Endothelial cell of umbilical vein (primary cell): ENCODE measurements at places on chromosomes 7 and 10. TPM values are rescaled to one million over a fixed set of nuclear protein-coding genes. Genes with fewer than 3 reads are reported as not detected.

The HERPUD2 gene
- 27.7 and 33.9 TPM in 2 replicates for total RNA-seq

The FAM180A gene
- not detected in 2 replicates for total RNA-seq

DNA sequence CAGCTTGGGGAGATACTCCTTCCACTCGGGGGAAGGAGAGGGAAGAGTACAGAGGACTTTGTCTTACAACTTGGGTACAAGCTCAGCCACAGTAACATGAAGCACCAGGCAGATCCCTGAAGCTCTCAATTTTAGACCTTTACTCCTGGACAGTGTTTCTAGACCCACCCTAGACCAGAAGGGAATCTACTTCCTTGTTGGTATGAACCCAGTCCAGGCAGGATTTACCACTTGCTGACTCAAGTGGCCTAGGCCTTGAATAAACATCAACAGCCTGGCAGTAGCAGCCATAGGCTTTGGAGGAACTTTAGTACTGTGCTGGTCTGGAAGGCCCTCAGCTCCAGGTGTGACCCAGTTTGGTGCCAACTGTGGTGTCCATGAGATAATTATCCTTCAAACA lies 173.1 kb downstream of the ADRA2A start:
- no peak for DNase-seq

DNA sequence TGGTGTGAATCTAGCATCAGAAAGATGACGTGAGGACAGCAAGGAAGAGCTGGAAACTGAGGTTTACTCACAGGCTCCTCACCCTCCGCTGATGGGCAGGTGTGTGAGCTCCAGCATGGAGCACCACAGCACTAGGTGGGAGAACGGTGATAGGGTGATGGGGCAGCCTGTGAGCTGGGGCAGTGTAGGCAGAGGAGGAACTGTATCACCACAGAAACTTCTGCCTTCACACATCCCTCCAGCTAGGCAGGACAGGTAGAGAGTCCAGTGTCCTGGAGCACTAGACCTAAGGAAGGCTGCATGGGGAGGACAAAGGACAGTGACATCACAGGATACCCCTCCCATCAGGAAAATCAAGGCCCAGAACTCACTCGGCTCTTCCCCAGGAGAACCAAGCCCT lies 241.8 kb upstream of the PRSS58 start:
- DNase-seq, result no peak

The POLD2 gene
- total RNA-seq, result 96.5 and 106 TPM in 2 replicates

The SFMBT2 gene
- total RNA-seq, result 0.44 and 0.64 TPM in 2 replicates

GRCh38 chr10:89171263-89171872 lies 35.7 kb downstream of the CH25H start:
- no peak for DNase-seq

The CROT gene
- 5.7 and 6.6 TPM in 2 replicates for total RNA-seq

GRCh38 chr7:80918909-80919721 lies at the start of gene SEMA3C:
Gene SEMA3C (minus strand): TSS chr7:80919051. CDS start chr7:80916781, 2,270 bp downstream.
- DNase-seq, result peak; percentile 90

DNA sequence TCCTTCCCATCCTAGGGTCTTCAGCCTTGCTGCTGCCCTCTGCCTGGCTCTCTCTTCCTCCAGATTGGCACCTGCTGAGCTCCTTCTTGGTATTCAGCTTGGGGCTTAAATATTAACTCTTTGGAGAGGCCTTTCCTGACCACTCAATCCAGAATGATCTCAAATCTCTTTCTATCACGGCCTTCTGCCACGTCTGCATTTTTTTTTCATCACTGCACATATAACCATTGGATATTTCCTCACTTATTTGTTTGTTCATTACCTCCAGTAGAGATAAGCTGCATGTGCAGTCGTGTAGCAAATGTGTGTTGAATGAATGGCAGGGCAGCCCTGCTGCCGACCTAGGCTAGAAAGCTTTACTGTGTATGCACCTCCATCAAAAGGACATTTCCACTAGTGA lies 51.6 kb upstream of the MPP7 start:
- DNase-seq, result no peak

DNA sequence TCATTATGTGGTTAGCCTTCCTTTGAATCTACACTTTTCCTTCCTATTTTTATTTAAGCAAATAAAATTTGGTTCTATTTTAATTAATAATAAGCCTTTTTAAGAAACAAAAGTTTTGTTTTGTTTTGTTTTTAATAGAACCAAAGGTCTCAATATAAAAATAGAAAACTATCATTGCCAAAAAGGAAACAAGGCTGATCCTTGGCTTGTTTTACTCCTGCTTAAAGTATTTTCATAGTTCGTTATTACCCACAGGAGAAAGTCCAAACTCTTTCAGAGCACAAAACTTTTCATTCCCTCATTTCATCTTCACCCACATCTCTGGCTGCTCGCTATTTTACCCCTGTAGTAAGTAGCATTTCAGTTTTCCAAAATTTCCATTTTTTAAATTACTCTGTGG lies 374.8 kb downstream of the SEMA3D start:
- peak; percentile 1 for DNase-seq

The STEAP1B gene
- 46.1 and 55.4 TPM in 2 replicates for total RNA-seq

The GPR26 gene
- total RNA-seq, result not detected in 2 replicates

- DNase-seq, result no peak
These were observed 91.7 kb upstream of the CHST15 start for GRCh38 chr10:124185084-124185483.

DNA sequence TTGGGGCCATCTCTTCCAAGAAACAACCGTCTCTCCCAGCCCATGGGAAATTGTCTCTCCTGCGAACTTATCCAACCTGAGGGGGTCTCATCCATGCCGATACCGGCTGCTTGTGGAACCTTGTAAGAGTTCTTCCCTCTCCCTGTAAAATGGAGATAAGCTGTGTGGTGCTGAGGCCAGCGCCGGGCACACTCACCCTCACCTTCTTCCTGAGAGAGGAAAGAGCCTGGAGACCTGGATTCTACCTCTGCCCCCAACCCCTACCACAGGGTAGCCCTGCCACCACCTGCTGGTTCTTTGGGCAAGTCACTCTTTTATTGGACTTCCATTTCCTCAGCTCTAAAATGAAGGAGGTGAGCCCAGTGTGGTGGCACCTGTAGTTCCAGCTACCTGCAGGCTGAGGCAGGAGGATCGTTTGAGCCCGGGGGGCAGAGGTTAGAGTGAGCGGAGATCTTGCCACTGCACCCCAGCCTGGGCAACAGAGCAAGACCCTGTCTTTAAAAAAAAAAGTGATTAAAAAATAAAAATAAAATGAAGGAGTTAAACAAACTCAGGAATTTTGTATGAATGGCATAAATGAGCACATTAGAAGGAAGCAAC lies 38.4 kb upstream of the PSAP start:
- DNase-seq, result peak; percentile 32

DNA sequence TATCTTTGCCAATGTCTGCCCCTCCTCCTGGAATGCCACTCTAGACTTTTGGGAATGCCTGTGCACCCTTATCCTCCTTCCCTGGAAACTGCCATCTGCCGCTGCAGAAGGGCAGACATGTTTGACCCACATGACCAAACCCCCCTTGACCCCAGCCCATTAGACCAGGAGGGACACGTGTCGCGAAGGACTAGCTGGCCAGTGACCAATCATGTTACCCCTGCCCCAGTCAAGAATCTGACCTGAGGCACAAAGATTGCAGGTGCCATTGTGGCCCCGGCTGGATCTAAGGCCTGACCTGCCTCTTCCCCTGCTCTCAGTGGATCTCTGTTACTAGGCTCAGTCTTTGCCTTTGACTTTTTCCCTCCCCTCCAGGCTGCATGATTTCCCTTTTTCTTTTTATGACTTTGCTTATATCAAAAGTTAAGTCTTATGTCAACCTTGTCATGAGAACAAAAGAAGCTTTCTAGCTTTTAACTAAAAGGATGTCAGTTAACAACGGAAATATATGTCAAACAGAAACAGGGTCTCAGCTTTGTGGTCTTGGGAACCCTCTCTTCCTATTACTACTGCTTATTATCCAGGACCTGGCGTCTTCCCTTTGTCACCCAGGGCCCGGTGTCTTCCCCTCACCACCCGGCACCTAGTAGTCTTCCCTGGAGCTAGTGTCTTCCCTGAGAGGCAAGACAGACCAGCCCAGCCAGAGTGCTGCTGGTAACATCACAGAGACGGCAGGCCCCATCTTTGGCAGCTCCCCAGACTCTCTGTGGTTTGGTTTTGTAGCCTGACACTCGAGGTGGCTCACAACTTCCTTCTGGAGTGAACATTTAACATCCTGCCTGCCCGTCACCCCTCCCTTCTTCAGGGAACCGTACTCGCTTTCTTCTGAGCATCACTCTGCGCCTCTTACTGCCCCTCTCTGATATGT lies 24.4 kb upstream of the PPIF start:
- DNase-seq, result no peak

The ANKRD1 gene
- 591 and 664 TPM in 2 replicates for total RNA-seq

DNA sequence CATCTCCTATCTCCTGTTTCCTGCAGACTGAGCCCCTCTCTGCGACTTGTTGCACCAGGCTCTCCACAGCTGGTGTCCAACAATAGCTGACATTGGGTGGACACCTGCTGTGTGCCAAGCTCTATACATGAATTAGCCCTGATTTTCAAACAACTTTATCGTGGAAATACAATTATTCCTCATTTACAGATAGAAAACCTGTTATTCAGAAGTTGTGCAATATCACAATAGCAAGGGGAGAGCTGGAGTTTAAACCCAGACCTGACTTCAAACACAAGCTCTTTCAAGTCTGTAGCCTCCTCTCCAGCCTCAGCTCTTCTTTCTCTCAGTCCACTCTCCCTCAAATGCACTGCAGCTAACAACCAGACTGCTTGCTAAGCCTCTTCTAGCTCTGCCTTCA lies 168.8 kb downstream of the HECW1 start:
- DNase-seq, result no peak

GRCh38 chr7:24778543-24779282 lies 21.4 kb upstream of the GSDME start:
- no peak for DNase-seq

DNA sequence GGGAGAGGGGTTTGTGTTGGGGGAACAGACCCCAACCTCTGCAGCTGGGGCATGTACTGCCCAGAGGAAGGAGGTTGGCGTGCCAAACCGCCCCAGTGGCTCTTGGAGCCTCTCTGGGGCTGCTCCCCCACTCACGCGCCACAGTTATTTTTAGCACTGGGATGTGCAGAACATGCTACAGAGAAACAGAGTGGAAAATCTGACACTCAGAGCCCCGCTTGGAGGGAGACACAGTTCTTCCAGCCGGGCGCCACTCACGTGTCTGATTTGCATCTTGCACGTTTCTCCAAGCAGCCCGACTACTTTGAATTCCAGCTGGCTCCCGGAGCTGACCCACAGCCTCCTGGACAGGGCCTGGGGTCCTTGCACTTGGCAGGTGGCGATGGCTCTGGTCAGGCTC lies 182.0 kb downstream of the RPS24 start:
- peak; percentile 5 for DNase-seq

The FFAR4 gene
- not detected in 2 replicates for total RNA-seq

The LRRD1 gene
- total RNA-seq, result 0.46 TPM in 1 of 2 replicates, not detected in the other

GRCh38 chr7:128366300-128366699 lies 4.8 kb upstream of the PRRT4 start:
- DNase-seq, result no peak

GRCh38 chr7:26574476-26574875 lies 282.8 kb downstream of the SNX10 start:
- no peak for DNase-seq

GRCh38 chr7:50988988-50989387 lies 206.3 kb upstream of the GRB10 start:
- DNase-seq, result no peak

The KLLN gene
- 0.21 and 0.31 TPM in 2 replicates for total RNA-seq

GRCh38 chr10:101289541-101289940 lies 60.3 kb upstream of the LBX1 start:
- no peak for DNase-seq

DNA sequence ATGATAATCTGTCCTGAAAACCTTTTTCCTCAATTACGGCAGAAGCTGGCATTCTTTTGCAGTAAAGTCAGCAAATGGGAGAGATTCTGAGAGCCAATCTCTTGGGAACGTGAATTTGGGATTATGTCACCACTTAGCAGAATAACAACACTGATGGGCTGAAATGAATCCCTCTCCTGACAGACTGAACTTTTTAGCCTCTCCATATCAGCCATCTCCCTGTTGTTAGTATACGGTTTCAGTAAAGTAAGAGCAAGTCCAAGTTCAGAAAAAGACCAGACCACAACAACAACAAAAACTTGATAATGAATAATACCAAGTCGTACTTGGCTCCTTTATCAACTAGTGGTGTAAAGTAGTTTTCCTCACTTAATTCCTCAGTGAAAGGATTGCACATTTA lies 1048.8 kb downstream of the GATA3 start:
- no peak for DNase-seq

- DNase-seq, result no peak
These were observed 115.6 kb downstream of the CDK6 start for GRCh38 chr7:92720604-92721350.

The PTPRZ1 gene
- total RNA-seq, result not detected in 2 replicates

DNA sequence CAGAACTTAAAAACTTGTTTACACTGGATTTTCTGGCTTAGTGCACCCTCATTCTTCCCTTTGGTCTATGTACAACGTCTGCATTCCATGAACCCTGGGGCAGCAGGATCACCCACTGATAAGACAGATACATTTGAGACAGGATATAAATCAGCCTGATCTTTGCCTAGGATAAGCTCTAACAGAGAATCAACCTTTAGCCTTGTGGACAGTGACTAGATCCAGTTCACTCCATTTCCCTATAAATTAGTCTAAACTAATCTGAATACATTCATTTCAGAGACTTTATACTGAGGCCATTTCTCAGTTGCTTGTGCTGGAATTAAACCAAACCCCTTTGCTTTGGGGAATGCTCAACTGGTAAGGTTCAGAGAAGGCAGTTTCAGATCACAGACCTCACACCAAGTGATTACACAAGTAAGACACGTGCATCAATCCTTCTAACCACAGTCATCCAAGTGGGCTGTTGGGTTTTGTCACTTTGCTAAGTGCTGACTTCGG lies 639.8 kb upstream of the FZD8 start:
- DNase-seq, result no peak

DNA sequence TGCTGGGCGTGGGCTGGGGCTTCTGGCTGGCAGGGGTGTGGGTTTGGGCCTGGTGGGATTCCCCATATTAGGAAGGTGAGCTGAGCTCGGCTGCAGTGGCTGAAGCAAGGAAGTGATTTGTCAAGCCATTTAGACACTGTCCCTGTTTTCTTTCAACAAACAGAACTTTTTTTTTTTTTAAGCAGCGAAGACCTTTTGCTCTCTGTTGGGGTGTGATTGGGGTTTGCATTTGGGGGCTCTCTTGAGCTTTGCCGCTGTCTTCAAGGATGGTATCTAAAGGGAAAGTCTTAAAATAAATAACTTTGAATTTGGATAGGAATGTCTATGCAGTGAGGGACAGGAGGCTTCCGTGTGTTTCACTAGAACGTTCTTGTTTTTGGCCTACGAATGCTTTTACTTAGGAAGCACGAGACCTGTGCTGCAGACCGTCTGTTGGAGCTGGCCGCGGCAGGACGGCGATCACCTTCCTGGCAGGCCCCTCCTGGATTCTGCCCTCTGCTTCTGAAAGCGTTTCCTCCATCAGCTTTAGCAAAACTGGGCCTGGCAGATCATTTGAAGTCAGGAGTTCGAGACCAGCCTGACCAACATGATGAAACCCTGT lies 43.9 kb downstream of the FOXK1 start:
- peak; percentile 66 for DNase-seq
